ENCODE measurements at places on chromosomes 1 and 21. TPM values are rescaled to one million over a fixed set of nuclear protein-coding genes. Genes with fewer than 3 reads are reported as not detected.

The ERICH3 gene
- total RNA-seq, result 5.2 TPM

The DMBX1 gene
- 0.05 TPM for total RNA-seq

The MFAP2 gene
- total RNA-seq, result 6.8 TPM

The ESPN gene
- 1.0 TPM for total RNA-seq

GRCh38 chr1:121414905-121415304 lies 230.1 kb downstream of the SRGAP2C start:
- no peak overlapping the region for H3K27ac ChIP-seq
- no peaks in the 10 kb centered on the region for H3K4me1 ChIP-seq
- no peak for DNase-seq
- H3K4me3 ChIP-seq, result no peak overlapping the region
- no peaks in the 10 kb centered on the region for H3K36me3 ChIP-seq

DNA sequence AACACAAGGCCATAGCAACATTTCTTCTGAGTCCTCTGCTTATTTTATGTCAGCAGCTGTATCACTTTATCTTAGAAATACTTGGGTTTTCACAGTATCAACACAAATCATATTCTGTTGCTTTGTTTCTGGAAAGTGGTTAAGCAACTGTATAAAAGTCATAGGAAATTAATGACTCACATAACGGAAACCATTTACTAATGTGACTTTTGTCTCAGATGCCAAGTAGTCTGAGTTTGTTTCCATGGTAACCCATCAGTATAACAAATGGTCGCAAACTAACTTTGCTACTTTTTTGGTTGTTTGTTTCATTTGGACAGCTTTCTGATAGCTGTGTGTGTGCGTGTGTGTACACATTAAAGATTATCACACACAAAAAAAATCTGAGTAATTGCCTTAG lies 31.1 kb downstream of the EEIG2 start:
- H3K4me1 ChIP-seq, result peaks cover 2% of the 10 kb centered on the region
- no peak for DNase-seq
- no peak overlapping the region for H3K4me3 ChIP-seq

DNA sequence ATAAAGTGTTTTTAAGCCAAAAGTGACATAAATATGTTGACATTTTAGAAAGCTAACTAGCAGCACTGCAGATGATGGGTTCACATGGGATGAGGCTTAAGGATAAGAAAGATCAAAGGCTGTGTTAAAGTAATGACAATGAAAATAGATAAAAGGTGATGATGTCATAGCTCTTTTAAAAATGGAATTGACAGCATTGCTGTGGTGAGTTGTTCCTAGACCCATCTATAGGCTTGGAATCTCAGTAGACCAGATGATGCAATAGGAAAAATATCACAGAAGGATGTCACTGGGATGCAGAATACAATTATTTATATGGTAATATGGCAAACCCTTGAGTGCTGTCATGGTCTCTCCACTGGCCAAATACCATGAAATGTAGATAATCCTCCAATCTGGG lies 286.0 kb downstream of the PLA2G4A start:
- no peaks in the 10 kb centered on the region for H3K4me1 ChIP-seq
- no peaks in the 10 kb centered on the region for H3K27me3 ChIP-seq
- no peak for DNase-seq
- H3K4me3 ChIP-seq, result no peak overlapping the region

DNA sequence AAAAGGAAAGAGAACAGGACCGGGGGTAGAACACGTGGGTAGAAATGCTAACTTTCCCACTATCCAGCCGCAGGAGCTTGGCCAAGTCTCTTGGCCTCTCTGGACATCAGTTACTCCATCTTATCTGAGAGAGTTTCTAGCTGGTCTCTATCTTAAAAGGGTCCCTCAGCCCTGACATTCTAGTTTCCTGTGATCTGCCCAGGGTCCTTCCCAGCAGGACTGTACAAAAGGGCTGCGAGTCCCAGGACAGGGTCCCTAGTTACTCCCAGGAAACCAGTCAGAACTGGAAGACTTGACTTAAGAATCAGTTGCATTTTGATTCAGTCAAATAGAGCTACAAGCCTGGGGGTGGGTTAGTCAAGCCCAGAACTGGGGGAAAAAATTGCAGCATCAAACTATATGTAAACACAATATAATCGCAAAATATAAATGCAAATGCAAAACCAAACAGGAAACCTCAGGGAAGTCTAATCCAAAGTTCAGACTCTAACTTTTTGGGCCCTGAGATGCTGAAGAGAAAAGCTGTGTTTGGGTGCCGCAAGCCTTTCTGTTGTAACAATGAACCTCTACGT lies 2.9 kb downstream of the ASAP3 start:
- no peak for DNase-seq
- no peak overlapping the region for H3K4me3 ChIP-seq
- H3K4me1 ChIP-seq, result no peaks in the 10 kb centered on the region
- H3K27me3 ChIP-seq, result peaks cover 58% of the 10 kb centered on the region

GRCh38 chr1:217506878-217507277 lies 124.0 kb downstream of the GPATCH2 start:
- H3K4me3 ChIP-seq, result no peak overlapping the region
- no peaks in the 10 kb centered on the region for H3K4me1 ChIP-seq
- no peak for DNase-seq

GRCh38 chr21:44739316-44739715 lies 27.9 kb upstream of the TSPEAR start:
- H3K27ac ChIP-seq, result no peak overlapping the region
- H3K4me1 ChIP-seq, result no peaks in the 10 kb centered on the region
- H3K27me3 ChIP-seq, result no peaks in the 10 kb centered on the region
- H3K4me3 ChIP-seq, result no peak overlapping the region

GRCh38 chr1:83670909-83671565 lies 327.9 kb downstream of the TTLL7 start:
- DNase-seq, result no peak
- no peak overlapping the region for H3K27ac ChIP-seq
- H3K27me3 ChIP-seq, result no peaks in the 10 kb centered on the region
- no peaks in the 10 kb centered on the region for H3K4me1 ChIP-seq
- H3K36me3 ChIP-seq, result no peaks in the 10 kb centered on the region
- H3K4me3 ChIP-seq, result no peak overlapping the region

GRCh38 chr1:199287647-199288046 lies 648.8 kb downstream of the PTPRC start:
- peaks cover 9% of the 10 kb centered on the region for H3K4me1 ChIP-seq
- H3K36me3 ChIP-seq, result no peaks in the 10 kb centered on the region
- H3K4me3 ChIP-seq, result no peak overlapping the region
